NCI-H187 (cell line): ENCODE measurements at places on chromosomes 4 and X.

DNA sequence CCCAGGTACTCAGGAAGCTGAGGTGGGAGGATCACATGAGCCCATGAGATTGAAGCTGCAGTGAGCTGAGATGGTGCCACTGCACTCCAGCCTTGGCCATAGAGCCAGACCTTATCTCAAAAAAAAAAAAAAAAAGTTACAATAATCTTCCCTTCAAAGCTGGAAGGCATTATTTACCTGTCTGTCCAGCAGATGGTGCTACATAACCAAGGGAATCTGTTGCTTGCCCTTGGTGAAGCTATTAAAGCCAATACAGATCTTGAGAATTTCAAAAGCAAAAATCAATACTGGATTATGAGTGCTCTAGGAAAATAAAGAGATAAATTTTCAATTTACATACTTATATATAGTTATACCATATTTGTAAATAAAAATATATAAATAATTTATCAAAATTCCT lies 25.9 kb downstream of the PKD2 start:
- DNase-seq = no peak

- DNase-seq = no peak
Measured at GRCh38 chr4:56773346-56773745, 48.2 kb downstream of the SPINK2 start.

DNA sequence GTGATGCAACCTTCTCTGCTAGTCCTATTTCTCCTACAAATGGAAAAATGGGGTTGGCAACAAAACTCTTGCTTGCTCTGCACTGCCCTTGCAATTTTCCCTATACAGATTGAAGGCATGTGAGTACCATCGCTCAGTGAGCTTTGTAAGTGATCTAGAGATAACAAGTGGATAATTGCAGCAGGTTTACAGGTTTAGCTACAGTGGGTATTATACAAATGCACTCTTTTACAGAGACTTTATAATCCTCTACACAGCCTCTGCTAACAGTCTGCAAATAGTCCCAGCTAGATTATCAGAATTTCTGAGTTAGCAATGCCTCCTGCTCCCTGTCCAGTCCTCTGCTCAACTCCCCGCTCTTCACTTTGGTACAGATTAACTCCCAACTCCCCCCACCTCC lies 11.1 kb downstream of the LEF1 start:
- no peak for DNase-seq

GRCh38 chr4:114187592-114187991 lies 208.1 kb upstream of the ARSJ start:
- no peak for DNase-seq

DNA sequence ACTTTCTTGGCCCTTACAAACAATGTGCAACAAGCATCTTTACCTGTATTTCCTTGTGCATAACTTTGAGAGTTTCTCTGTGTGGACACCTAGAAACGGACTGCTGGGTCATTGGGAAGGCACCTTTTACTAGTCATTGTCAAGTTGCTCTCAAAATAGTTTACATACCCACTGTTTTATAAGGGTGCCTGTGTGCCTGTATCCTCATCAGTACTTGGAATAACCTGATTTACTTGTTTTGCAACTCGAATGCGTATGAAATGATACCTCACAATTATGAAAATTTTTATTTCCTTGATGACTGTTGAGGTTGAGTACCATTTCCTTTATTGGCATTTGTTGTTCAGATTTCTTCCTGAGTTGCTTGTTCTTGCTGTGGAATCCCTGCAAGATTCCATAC lies 150.8 kb downstream of the STIM2 start:
- DNase-seq = no peak

GRCh38 chr4:82358847-82359246 lies 14.9 kb downstream of the HNRNPD start:
- no peak for DNase-seq

GRCh38 chr4:29566371-29566770 lies 1153.8 kb upstream of the PCDH7 start:
- no peak for DNase-seq
